CD4-positive, alpha-beta T cell treated with Interferon alpha-2 for 1 hour (primary cell): ENCODE measurements at places on chromosomes 2 and 18.

DNA sequence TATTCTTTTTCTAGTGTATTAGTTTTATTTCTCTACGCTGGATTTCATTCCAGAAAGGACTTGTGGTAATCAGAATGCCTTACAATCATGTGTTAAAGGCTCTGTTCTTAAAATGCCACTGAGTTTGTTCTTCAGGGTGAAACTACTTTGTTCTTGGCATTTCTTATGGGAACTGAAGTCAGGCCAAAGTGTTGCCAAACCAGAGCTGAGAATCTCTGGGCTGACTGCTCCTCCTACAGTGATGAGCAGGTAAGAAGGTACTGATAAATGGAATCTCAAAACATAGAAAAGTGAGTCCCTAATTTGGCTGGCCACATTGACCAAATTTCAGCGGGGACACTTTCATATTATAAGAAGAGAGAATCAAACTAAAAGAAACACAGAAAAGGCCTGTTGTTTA lies 55.1 kb upstream of the ZNF397 start:
- DNase-seq: no peak

DNA sequence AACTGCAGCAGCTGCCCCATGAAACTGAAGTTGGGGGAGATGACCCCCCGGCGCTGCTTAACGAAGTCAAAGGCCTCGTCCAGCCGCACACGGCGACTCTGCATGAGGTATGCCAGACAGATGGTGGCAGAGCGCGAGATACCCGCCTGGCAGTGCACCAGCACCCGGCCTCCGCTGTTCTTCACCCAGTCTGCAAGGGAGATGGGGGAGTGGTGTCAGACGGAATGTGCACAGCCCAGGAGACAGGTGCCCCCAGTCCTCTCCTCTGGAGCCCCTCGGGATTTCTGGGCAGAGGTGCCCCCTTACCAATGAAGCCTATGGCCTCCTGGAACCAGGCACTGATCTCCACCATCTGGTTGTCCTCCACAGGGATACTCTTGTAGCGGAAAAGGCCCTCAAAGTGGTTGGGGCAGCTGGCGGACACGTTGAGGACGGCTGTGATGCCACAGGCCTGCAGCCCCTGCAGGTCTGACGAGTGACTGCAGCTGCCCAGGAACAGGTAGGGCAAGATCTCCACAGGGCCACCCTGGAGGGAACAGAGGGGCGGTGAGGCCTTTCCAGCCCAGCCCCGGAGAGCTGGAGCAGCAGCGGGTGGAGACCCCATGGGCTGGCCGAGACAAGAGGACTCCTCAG lies 1.3 kb downstream of the DUSP2 start:
- peak; percentile 48 for DNase-seq

DNA sequence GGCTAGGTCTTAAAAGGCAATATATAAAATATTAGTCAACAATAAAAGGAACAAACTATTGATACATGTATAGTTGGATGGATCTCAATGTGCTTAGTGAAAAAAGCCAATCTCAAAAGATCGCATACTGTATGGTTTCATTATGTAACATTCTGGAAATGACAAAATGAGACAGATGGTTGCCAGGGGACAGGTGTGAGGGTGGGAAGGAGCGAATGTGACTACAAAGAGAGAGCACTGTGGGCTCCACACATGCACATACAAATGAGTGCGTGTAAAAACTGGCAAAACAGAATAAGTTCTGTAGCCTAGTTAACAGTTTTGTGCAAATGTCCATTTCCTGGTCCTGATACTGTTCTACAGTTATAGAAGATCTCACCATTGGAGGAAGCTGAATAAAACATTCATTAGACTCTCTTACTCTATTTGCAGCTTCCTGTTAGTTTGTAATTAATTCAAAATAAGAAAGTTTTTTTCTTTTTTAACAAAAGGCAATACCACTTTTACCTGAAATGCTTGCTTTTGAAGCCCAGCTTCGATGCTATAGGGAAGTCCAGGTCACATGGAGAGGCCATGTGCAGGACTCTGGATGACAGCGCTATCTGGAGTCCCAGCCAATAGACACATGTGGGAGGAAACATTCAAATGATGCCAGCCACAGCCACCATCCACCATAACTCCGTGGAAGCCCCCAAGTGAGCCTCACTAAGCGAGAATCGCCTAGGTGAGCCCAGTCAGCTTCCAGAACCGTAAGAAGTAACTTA lies 21.0 kb upstream of the C2orf80 start:
- no peak for DNase-seq

- no peak for DNase-seq
These were observed 86.3 kb downstream of the PMAIP1 start for GRCh38 chr18:59986139-59986538.

DNA sequence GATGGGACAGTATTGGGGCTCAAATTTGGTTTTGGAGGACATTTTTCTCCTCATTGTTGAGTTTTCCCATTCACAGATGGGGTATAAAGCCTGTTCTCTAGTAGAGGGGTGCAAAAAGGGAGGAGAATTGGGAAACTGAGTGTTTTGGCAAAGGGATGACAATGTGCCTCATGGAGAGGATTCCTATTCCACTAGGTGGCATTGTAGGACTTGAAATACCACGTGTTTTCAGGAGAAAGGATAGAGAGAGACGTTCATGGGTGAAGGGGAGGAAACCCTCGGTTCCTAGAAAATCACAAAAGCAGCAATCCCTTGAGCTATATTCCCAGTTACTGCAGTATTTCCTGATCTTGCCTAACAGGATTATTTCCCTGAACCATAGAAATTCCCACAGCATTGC lies 113.7 kb upstream of the SRD5A2 start:
- DNase-seq: no peak

- no peak for DNase-seq
These were observed at the start of gene SLC9A2 for GRCh38 chr2:102619414-102620319. Gene SLC9A2 (plus strand): TSS chr2:102619553. CDS start chr2:102619849, 296 bp downstream.

DNA sequence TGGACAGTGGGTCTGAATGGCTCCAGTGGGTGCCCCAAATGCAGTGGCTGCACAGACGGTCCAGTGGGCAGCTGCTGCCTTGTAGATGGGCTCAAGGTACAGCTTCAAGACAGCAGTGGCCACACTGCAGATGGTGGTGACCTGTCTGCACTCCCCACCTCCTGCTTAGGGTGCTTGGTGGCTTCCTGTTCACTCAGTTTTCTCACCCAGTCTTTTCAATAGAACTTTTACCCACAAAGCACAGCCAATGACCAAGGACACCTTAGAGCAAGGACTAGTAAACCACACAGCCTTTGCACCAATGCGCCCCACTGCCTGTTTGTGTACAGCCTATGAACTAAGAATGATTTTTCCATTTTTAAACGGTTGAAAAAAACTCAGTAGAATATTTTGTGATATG lies 34.9 kb downstream of the MEX3C start:
- no peak for DNase-seq

- no peak for DNase-seq
These were observed 170.0 kb upstream of the ALKAL2 start for GRCh38 chr2:457792-458424.

GRCh38 chr18:79902075-79902474 lies 49.4 kb downstream of the SLC66A2 start:
- DNase-seq: no peak

- no peak for DNase-seq
These were observed 50.2 kb upstream of the OSR1 start for GRCh38 chr2:19408592-19408991.

DNA sequence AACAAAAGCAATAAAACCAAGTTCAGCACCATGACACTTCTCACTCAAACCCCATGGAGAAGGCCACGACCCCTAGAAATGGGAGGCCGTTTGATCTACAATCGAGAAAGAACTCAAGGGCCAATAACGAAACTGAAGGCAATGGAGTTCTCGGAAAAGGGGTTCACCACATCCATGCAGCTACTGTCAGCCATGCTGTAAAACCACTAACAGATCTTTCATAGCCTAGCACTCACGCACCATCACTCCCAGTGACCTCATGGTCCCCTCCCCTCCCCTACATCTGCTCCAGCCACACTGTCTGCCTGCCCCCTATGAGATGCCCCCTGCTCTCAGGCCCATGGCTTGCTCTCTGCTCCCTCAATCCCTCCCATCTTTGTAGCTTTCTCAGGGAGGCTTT lies 135.3 kb downstream of the TMEM163 start:
- DNase-seq: peak; percentile 32

- DNase-seq: no peak
These were observed 53.9 kb downstream of the RTTN start for GRCh38 chr18:70151614-70152013.

DNA sequence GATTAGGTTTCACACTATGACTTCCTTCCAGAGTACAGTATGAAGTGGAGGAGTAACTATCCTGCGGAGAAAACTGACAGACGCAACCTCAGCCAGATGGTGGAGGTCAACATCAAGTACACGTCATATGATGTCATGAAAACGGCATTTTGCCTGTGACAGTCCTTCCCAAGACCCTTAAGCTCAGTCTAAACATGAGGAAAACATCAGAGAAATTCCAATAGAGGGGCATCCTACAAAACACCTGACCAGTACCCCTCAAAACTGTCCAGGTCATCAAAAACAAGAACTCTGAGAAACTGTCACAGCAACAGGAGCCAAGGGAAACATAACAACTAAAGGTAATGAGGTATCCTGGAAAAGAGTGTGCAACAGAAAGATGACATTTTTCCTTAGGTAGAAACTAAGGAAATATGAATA lies 1.7 kb downstream of the RNU4ATAC start:
- no peak for DNase-seq

GRCh38 chr18:58496937-58497336 lies 132.0 kb downstream of the ALPK2 start:
- no peak for DNase-seq

DNA sequence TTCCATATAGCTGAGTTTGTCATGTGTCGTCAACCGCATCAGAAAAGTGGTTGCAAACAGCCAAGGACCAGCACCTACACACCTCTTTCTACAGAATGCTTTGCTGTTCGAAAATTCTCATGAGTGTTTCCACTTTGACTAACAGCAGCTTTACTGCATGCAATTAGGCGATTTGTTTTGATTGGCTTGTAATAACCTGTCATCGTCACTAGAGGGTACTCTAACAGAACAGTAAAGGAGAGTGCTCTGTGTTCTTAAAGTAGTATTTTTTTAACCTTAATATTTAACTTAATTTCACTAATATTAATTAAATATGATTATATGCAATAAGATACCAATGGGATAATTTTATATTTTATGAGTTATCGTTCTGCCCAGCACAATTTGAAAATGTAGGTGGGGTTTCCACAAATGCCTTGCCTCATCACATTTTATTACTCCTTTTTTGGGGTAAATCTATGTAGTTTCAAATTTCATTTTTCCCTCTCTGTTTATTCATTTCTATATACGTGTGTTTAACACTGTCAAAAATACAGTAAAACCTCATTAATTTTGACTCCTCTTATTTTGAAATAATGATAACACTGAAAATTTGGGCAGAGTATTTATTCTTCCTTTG lies 502.2 kb downstream of the NRXN1 start:
- no peak for DNase-seq

GRCh38 chr2:101773137-101773536 lies 75.6 kb downstream of the MAP4K4 start:
- DNase-seq: no peak

DNA sequence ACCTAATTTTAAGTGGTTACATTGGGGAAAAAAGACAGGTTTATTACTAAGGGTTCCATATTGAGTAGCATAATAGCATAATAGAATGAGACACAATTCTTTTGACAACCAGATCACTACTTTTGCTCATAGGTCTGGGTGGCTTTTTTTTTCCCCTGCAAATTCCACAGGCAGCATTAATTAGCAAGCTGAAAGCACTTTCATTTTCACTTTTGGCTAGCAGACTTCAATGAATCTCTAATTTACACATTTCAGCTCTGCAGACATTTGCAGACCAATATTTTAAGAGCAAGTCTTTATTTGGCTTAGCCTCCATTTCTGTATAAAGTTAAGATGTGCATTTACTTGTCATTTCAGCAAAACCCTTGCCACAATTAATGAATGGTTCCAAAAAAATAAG lies 185.5 kb downstream of the NOL4 start:
- no peak for DNase-seq

DNA sequence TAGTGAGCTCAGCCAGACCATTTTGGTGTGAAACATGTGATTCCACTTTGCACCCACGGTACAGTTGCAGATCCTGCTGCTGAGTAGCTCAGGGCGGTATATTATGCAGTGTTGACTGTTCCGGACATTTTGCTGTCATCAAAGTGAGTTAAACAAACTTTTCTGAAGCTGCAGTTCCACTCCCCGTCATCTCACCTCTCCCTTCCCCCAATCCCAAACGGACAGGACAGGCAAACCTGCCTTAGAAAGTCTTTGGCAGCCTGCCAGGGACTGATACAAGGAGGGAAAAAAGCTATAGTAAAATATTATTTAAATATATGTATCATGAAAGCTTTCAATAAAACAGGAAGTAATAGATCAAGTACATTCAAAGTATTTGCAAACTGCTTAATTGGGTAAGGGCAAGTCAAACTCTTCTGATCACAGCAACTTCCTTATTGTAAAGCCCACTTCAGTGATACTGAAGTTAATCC lies 35.5 kb upstream of the SP5 start:
- DNase-seq: no peak

DNA sequence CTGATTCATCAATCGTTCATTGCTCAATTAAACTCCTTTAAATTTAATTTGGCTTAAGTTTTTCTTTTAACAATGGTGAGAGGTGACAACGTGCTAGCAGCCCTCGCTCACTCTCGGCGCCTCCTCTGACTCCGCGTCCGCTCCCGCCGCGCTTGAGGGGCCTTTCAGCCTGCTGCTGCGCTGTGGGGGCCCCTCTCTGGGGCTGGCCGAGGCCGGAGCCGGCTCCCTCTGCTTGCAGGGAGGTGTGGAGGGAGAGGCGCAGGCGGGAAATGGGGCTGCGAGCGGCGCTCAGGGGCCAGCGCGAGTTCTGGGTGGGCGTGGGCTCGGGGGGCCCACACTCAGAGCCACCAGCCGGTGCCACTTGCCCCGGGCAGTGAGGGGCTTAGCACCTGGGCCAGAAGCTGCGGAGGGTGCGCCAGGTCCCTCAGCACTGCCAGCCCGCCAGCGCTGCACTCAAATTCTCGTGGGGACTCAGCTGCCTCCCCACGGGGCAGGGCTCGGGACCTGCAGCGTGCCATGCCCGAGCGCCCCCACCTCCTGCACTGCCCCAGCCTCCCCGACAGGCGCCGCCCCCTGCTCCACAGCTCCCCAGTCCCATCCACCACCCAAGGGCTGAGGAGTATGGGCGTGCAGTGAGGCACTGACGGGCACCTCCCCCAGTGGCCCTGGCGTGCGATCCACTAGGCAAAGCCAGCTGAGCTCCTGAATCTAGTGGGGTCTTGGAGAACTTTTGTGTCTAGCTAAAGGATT lies 19.6 kb downstream of the ANKMY1 start:
- no peak for DNase-seq
